ENCODE measurements at places on chromosomes 3 and 15.

- DNase-seq = no peak
Measured at GRCh38 chr3:120153294-120153693, 59.0 kb upstream of the GSK3B start.

DNA sequence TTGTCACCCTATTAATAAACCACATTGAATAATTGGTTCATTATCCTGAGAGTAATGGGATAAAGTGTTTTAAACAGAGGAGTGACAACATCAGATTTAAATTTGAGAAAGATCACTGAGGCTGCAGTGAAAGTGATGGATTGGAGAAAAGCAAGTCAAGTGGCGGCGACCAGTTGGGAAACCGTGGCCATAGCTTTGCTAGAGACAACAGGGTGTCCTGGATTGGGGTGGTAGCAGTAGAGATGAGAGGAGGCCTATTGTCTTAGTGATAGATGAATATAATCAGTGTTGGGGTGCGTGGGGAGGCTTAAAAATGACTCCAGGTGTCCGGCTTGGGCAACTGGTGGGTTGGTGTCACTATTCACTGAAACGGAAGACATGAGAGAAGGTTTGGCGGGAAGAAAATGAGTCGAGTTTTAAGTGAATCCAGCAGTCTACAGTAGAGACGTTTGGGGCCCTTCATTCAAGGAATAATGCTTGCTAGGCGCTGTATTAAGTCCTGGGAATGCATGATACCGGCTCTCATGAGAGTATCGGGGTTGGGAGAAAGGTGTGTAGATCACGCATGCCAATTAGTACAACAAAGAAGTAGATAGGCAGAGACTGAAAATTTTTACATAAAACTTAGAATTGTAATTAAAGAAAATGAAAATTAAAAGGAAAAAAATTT is 819 bp downstream of the NEK4 start:
- DNase-seq = no peak

GRCh38 chr15:34206011-34206410 is 3.9 kb downstream of the KATNBL1 start:
- no peak for DNase-seq

- DNase-seq = no peak
Measured at GRCh38 chr3:107674371-107674770, 151.6 kb downstream of the BBX start.

GRCh38 chr15:61201322-61201721 is 27.8 kb downstream of the RORA start:
- DNase-seq = no peak

- no peak for DNase-seq
Measured at GRCh38 chr3:123286308-123287023, 84.7 kb downstream of the SEC22A start.

DNA sequence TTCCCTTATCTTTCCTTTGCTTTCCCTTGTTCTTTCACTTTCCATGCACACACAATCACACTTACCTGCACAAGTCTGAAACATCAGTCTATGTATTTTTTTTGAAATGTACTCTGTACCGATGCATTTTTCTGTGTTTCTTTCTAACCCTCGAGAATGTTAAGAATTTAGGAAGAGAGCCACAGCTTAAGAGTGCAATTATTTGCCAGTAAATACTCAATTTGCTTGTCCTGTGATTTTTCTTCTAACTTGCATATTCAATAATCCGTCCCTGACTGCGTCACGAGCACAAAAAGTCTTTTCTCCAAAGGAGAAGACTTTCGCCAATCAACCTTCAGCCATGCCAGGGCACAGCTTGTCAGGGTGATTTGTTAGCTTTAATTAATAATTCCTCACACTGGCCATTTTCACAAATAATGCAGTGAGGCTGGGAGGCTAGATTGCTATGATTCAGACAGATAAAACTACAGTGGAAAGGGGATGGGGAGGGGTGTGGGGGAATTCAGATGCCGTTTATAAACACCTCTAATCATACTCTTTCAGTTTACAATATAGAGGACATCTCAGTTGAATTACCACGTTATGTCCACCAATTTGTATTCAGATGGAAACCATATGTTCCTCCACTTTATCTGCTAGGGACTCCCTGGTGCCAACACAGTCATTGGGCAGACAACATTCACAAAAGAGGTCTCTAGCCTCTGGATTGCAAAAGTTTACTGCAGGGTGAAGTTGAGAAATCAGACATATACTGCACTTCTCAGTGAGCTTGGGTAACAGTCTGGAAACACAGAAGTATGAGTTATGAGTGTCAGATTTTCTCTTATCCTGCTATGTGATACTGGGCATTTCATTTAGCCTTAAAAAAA is 388.0 kb downstream of the ZBTB20 start:
- DNase-seq = peak; percentile 23

- no peak for DNase-seq
Measured at GRCh38 chr3:65728138-65728537, 310.6 kb downstream of the MAGI1 start.

DNA sequence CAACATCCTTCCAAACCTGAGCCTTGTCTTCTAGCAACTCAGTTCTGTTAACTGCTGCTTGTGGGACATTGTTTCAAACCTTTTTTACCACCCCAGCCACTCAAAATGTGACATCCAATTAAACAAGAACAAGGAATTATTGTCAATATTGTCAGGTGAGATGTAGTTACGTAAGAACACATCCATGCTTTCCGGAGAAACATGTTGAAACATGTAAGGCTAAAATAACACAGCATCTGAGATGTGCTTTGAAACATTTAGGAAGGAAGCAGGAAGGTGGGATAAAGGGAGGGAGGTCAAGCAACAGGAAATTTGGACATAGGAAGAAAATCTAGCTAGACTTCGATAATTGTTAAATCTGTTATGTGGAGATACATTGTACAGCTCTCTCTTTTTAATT is 50.9 kb upstream of the PRICKLE2 start:
- DNase-seq = no peak

GRCh38 chr3:17420668-17421067 is 321.8 kb downstream of the TBC1D5 start:
- no peak for DNase-seq

- DNase-seq = peak; percentile 76
Measured at GRCh38 chr15:73972984-73973682, 19.0 kb downstream of the STOML1 start.

DNA sequence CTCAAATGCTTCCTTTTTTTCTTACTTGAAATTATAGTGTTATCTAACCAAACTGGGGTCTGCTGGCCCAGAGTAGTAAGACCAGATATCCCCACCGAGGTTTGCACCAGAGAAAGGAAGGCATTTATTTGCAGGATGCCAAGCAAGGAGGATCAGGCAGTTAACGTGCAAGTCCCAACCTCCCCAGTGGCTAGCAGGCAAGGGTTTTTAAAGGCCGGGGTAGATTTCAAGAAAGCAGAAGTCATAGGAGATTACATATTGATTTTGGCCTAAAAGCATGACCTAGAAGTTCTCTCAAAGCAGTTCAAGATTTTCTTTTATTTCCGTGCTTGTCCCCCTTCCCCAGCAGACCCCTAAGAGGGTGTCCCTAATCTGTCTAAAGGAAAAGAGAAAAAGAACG is 32.8 kb upstream of the STRIT1 start:
- DNase-seq = no peak

DNA sequence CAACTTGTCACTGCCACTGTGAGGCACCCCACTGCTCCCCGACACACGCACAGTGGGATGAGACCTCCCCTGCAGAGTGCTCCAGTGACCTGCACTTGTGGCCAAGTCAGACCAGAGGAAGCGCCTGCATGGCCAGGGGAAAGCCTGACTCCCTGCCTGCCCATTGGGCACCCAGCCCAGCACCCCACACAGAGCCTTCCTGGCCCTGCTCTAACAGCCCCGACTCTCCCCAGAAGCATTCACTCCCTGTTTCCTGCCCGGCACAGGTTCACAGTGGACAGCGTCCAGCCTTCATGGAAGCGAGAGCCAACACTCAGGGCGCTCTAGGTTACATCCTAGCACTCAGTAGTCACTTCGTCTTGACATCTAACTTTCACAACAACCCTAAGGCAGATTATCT is 27.8 kb downstream of the RBPMS2 start:
- DNase-seq = no peak

- DNase-seq = peak; percentile 33
Measured at GRCh38 chr3:14861446-14862302, 42.9 kb downstream of the FGD5 start.

DNA sequence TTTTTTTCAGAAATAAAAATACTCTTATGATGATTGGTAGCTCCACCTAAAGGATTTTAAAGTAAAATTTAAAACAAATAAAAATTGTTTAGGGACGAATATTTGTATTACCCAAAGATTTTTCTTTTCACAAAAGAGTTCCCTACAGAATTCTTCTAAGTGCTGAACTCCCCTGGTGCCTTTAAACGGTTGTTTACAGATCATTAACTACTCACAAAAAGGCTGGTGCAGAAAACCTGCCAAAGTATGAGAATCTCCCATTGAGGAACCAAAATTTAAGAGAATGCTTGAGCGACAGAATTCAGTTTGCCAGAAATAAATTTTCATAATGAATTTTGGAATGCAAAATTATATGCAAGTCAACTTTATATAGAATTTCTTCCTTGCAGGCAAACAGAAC is 497.8 kb upstream of the NR2F2 start:
- no peak for DNase-seq

DNA sequence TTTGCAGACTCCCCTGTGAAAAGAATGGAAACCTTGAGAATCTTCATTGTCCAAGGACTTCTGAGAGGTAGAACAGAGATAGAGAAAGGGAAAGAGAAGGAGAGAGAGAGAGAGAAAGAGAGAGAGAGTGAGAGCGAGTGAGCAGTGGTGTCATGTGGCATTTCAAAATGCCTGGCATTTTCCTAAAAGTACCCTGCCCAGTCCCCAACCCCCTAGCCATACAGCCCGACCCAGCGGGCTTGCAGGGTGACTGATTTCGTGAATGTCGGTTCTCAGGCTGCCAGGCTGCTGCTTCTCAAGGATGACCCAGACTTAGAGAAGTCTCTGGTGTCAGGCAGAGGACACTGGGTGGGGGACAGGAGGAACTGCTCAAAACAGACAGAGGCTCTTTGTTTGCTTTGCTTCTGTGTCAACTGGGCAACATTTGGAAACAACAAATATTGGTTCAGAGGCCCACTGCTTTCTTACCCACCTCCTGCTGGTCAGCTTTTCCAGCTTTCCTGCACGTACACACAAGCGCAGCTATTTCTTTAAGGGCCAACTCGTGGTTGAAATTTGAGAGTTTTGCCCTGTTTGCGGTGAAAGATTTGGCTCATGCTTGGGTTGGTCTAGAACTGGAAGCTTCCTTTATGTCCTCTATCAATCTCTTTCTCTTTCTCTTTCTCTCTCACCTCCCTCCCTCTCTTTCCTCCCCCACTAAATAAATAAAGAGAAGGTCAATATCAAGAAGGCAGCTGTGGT is 3.7 kb upstream of the TF start:
- DNase-seq = no peak

- DNase-seq = no peak
Measured at GRCh38 chr3:112127522-112128494, 5.2 kb downstream of the GCSAM start.

DNA sequence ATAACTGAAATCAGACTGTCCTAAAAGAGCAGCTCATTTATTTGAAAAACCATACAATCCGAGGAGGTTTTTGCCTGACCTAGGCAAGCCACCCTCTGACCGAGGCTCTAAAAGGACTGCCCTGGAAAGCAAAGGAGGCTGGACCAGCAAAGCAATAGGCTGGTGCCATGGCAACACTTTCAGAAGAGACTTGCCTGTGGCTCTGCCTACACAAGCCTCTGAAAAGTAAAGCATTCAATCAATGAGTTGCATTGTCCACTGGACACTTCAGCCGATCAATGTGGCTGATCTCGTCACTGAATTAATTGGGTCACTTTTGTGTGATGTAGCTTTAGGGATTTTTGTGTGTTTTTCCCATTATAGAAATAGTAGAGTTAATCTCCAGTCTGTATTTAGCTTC is 99.1 kb upstream of the SEMA6D start:
- no peak for DNase-seq

DNA sequence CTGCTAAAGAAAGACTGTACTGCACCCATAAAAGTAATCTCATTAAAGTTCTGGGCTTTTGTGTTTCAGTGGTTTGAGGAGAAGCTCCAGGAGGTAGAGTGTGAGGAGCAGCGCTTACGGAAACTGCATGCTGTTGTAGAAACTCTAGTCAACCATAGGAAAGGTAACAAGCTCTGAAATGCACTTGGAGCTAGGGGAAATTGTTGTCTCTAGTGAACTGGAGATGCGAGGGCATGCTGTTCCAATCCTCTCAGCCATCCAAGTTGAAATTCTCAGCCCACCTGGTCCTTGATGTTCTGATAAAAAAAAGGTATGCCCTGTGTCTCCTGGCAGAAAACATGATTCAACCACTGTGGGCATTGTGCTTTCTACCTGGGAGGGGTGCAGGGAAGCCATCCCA is 21.4 kb upstream of the SNX22 start:
- DNase-seq = no peak

- DNase-seq = no peak
Measured at GRCh38 chr3:196499807-196500524, 3.6 kb downstream of the RNF168 start.

- no peak for DNase-seq
Measured at GRCh38 chr15:67678993-67679392, 136.5 kb downstream of the MAP2K5 start.

GRCh38 chr3:169117264-169117663 is 546.2 kb downstream of the MECOM start:
- no peak for DNase-seq

DNA sequence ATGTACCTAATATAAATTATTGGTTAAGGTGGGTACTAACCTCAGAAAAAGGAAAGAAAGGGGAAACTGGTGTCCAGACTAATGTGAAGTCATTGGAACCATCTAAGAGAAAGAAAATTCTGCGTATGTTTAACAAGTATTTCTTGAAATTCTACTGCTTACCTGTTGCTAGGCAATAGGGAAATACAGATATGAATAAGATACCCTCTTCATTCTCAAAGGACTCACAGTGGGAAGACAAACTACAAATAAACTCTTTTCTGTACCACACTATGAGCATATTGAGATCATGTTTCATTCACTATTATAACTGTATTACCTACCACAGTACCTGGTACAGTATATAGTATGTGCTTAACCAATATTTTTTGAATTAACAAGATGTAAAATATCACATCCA is 140.5 kb upstream of the MLF1 start:
- DNase-seq = no peak

- DNase-seq = no peak
Measured at GRCh38 chr3:28994161-28994905, 286.5 kb upstream of the RBMS3 start.

- no peak for DNase-seq
Measured at GRCh38 chr3:152609891-152610290, 225.0 kb upstream of the P2RY1 start.

GRCh38 chr3:40340541-40341170 is 31.1 kb downstream of the EIF1B start:
- no peak for DNase-seq

DNA sequence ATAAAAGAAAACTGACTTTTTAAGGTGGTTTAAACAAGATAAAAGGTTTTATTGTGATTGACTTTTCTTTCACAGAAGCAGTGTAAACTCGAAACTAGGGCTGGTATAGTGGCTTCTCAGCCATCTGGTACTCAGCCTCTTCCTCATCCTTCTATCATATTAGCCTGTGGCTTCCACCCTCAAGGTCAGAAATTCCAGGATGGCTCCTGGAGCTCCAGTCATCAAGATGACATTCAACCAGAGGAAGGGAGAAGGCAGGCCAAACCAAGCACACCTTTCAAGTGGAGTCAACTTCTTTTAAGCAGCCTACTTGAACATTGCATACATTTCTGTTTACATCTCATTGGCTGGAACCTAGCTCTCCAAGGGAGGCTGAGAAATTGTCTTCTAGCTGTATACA is 1.3 kb upstream of the MESD start:
- no peak for DNase-seq

All from CD14-positive monocyte (primary cell).